ENCODE measurements at places on chromosomes 7 and 10.

DNA sequence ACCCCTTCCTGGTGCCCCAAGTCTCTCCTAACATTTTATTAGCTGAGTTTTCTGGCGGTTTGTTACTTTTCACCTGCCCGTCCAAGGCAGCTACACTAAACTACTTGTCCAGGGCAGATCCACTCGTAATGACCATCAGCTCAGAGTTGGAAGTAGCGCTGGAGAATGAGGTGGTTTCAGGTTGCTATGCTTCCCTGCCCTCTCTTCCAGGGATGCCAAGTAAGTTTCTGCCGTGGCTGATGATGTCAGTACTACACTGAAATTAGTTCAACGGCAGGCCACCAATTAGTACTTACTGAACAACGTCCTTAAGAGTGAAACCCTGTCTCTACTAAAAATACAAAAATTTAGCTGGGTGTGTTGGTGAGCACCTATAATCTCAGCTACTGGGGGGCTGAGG lies 55.2 kb downstream of the DIP2C start:
- DNase-seq, result no peak

DNA sequence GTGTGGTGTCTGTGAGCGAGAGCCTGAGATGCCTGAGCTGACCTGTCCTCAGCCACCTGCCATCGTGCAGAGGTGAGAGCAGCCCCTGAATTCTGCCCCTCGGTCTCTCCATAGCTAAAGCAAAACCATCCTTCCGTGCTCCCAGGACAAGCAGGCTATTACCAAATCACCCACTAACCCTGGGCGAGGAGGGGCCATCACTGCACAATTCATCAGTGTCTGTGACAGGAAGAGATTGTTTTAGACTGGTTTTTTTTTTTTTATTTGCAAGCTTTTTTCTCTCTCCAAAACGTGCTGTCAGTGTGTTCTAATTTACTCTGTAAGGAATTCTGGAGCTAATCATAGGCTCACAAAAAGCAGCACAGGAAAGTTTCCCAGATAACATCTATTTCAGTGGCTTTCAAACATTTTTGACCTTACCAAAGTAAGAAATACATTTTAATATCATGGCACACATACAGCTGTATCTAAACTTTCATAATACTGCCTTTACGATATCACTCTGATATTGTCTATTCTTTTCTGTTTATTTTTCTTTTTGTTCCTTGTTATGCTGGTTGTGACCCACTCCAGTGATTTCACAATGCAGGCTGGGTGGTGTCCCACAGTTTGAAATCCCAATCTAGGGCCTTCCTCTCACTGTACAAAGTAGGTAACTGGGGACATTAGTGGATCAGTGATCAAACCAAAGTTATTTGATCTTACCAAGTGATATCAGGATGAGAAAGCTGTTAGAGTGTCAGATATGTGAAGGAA lies 62.8 kb downstream of the EGFR start:
- DNase-seq, result no peak

DNA sequence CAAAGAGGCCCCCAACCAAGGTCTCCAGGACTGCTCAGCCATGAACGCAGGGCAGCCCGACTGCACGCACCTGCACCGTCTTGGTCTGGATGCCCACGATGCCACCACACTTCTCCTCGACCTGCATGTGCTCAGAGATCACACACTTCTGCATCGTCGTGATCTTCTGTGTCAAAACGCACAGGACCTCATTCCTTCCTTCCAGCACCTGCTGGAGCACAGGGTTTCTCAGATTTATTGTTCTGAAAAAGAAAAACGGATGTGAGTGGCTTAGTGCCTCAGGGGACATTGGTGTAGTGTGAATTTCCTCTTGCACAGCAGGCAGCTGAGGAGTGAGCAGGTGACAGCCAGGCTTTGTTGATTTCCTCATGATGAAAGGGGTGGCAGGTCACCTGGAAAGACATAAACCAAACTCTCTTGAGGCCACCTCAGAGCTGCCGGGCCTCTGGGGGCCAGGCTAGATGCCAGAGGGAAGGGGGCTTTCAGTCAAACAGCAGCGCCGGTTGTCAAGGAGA lies 38.2 kb downstream of the GSDME start:
- no peak for DNase-seq

GRCh38 chr7:610531-611280 lies 91.1 kb upstream of the PDGFA start:
- DNase-seq, result no peak

- DNase-seq, result no peak
Measured at GRCh38 chr7:40747856-40748255, 613.1 kb downstream of the SUGCT start.

DNA sequence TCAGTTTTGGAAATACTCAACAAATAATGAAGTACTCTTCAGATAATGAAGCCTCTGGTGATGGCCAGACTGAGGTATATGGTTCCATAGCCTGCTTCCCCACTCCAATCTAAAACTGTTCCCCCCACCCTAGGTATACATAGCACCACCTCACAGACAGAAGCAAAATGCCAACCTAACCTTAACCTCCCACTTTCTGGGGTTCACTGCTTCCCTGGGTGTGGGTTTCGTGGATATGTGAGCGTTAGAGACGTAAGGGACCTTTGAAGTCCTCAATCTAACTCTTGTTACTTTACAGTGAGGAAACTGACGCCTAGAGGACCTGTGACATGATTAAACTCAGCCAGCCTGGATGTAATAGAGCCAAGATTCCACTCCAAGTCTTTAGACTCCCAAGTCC lies 1.4 kb downstream of the RHBDD2 start:
- DNase-seq, result no peak

DNA sequence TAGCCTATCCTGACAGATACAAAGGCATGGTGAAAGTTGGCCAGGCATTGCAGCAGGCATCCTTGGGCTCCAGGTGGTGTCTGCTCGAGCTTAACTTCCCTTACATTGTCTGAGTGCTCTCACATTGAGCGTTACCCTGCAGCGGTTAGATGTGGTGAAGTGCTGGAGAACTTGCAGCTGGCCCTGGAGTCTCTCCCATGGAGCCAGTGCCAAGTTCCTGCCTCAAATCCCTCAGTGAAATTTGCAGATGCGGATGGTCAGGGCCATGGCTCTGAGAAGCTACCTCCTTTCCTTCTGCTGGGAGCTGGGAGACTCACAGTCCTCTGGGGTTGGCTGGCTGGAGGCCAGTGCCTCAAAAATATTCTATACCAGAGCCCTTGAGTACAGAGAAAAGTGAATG lies 3.3 kb upstream of the ZNF746 start:
- no peak for DNase-seq
